ENCODE measurements at places on chromosomes 4 and X.

DNA sequence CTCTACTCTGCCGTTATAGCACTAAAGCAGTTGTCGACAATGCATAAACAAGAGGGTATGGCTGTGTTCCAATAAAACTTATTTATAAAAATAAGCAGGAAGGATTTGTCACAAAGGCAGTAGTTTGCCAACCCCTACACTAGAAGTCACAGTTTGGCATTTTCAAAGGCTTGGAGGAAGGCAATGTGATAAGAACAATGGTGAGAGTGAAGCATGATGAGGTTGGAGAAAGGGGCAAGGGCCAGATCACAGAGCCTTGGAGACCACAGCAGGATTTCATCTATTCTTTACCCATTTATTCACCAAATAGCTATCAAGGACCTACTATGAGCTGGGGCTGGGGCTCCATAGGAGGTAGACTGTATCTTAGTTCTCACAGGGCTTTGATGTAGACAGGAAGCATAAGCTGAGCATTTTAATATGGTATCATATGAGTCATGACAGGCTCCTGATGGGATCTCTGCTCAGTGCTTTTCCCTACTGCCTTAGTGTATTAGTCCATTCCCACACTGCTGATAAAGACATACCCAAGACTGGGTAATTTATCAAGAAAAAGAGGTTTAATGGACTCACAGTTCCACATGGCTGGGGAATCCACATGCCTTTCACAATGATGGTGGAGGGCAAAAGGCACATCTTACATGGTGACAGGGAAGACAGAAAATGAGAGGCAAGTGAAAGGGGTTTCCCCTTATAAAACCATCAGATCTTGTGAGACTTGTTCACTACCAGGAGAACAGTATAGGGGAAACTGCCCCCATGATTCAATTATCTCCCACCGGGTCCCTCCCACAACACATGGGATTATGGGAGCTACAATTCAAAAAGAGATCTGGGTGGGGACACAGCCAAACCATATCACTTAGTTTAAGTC is 58.9 kb downstream of the PPM1K start:
- DNase-seq, result no peak

- DNase-seq, result no peak
These were observed 313.0 kb upstream of the SLC7A11 start for GRCh38 chr4:138555108-138555507.

DNA sequence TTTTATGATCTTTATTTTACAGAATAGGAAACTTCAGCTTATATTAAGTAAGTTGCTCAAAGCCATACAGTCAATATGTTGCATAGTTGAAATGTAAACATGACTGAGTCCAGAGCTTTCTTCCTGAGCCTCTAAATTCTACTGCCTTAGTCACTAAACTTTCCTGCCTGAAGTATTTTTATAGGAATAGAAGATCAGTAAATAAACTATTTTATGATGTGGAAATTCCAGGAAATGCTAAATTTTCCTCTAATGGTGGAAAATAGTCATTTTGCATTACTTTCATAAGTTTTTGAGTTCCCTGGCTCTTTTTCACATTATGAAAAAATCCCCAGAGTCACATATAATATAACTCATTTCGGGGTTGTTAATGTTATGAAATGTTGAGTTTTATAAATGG is 182.8 kb downstream of the BANK1 start:
- DNase-seq, result no peak

DNA sequence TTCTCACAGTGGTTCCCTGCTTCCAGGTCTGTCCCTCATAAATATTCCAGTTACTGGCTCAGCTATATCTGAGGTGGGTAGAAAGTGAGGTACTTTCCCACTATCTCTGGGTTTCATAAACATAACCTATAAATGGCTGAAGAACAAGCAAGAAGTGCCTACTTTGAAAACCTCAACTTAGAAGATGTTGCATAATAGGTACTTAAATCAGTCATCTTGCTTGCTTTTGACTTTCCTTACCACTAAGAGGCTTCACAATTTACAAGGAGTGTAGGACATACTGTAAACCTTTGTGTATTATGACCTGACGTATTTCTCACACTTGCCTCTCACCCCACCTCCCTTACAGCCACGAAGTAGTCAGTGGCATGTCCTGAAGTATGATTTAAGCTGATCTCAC is 145.9 kb downstream of the PCDH19 start:
- no peak for DNase-seq

DNA sequence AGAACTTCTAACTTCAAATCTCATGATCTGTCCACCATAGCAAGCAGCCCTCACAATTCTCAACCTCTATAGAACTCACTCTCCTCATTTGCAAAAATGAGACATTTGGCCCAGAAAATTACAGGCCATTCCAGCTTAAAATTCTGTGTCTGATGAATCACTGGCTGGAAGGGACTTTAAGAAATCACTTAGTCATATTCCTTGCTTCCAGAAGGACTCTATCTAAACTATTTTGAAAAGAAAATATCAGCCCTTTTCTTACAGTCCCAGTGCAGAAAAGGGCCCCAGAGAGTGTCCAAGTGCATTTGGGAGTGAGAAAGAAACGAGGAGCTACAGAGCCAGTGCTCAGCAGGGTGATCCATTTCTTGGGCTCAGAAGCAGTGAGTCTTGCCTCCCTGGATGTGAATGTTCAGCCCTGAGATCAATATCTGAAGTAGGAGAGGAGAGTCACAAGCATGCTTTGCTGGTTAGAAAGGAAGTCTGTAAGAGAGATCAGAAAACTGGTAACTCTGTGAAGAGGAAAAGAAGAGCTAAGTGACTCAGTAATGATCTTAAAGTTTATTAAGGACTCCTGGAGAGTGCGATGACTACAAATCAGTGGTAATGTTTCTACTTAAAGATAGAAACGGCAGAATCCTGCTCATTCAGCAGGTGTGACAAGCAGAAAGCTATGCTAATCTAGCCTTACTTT is 139.8 kb downstream of the PALLD start:
- no peak for DNase-seq

DNA sequence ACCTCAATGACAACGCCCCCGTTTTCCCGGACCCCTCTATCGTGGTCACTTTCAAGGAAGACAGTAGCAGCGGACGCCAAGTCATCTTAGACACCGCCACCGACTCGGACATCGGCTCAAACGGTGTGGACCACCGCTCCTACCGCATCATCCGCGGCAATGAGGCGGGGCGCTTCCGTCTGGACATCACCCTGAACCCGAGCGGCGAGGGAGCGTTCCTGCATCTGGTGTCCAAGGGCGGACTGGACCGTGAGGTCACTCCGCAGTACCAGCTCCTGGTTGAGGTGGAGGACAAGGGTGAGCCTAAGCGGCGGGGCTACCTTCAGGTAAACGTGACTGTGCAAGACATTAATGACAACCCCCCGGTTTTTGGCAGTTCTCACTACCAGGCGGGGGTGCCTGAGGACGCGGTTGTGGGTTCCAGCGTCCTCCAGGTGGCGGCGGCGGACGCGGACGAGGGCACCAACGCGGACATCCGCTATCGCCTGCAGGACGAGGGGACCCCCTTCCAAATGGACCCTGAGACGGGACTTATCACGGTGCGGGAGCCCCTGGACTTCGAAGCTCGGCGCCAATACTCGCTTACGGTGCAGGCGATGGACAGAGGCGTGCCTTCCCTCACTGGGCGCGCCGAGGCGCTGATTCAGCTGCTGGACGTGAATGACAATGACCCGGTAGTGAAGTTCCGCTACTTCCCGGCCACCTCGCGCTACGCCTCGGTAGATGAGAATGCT is 2.2 kb downstream of the FAT4 start:
- no peak for DNase-seq

DNA sequence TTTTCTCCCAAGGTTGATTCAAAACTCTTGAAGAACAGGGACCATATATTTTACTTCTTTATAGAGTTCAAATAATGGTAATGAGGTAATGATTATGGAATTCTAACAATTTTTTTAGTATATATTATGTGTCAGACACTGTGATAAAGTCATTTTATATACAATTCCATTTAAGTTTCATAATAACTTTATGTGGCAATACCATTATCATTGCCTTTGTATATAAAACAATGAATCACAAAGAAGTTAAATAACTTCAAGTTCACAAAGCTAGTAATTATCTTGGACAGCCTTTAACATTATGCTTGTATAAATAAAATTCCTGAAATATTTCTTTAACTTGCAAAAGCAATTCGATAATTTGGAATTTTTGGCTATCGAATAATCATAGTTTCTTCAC is 20.6 kb downstream of the MAGEC1 start:
- no peak for DNase-seq

- no peak for DNase-seq
These were observed 206.0 kb downstream of the DCTD start for GRCh38 chr4:182711211-182711610.

DNA sequence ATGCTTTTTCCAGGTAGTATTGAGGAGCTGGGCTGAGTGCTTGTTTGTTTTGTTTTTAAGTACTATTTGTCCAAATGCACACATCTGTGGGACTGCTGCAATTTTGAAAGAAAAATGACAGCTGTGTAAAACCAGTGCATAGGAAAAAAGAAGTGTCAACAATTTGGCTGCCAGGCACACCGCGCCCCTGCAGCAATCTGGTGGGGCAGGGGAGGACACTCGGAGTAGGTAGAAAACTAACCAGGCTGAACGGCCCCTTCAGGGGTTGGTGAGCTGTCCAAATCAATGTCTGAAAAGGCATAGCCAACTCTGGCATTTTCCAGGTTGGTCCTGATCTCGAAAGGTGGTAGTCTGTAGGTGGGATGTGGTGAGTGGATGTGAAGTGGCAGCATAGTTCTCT is 1.1 kb downstream of the LDOC1 start:
- DNase-seq, result no peak

DNA sequence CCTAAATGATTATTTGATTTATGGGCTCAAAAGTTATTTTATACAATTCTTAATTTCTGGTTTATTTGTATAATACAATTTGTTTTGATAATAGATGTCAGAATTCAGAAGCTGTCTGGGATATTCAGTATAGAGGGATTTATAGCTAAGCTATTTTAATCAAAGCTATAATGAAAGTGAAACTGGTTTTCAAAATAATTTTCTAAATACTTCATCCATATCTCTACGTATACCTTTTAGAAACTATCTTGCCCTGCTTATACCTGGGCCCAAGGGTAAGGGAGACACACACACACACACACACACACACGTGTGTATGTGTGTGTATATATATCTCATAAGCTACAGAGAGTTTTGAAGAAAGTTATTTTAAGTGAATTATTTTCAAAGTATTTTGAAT is 2.9 kb downstream of the TMEM131L start:
- no peak for DNase-seq

DNA sequence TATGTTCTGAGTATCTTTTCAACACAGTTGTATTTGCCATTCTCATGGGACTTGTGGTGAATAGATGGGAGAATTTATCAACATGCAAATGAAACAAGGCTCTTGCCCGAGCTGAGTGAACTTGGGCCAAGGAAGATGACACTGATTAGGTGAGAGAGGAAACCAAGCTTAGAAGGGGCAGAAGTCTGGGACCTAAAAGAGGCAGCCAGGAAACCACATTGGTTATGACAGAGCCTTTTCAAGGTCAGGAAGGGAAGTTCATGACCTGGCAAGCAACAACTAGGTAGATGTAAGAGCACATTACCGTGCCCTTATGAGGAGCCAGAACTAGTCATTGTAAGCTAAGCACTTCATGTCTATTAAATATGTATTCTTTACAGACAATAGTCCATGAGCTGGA is 590.3 kb downstream of the PACRGL start:
- peak; percentile 4 for DNase-seq

DNA sequence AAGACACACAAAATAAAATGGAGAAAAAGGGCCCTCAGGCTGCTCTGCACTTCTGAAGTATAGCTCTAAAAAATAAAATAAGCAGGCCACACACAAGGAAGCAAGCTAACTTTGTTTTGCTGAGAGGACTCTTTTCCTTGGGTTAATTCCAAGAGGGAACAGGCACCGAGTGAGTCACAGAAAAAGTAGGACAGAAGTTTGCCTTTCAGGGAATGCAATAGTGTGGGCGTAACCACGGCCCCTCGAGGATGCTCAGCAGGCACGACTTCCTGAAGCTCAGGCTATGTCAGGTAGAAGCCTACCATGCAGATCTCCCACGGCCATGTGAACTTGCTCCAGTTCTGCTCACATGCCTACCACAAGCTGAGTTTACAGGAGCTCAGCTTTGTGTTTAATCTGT is 22.1 kb downstream of the PPP1R2C start:
- no peak for DNase-seq

GRCh38 chr4:71147261-71147660 is 153.8 kb downstream of the DCK start:
- DNase-seq, result no peak

DNA sequence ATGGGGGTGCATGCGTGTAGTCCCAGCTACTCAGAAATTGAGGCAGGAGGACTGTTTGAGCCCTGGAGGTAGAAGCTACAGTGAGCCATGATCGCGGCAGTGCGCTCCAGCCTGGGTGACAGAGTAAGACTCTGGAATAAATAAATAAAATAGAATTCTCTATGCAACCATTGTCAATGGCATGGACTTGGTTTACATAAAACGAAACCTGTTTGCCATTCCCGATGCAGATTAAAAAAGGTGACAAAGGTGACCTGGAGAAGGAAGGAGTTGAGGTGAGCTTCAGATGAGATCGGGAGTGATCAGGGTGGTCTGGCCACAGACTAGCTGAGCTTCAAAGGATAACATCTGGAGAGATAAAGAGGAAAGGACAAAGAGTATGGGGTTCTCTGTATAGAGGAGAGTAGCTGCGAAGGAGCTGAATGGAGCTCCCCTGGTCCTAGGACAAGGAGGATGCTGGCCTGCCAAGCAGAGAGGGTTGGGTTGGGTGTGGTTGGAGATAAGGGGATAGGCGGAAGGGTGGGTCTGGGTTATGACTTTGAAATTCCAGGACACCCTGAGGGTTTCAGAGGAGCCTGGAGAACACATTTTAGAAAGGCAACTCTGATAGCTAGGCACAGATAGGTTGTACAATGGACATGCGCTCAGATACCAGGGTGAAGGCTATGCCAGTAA is 98.6 kb downstream of the RBM47 start:
- DNase-seq, result no peak

GRCh38 chr4:169566021-169566818 is 46.2 kb downstream of the NEK1 start:
- peak; percentile 67 for DNase-seq

GRCh38 chr4:185566972-185567371 is 31.7 kb upstream of the PDLIM3 start:
- DNase-seq, result no peak

- DNase-seq, result no peak
These were observed 1.3 kb downstream of the SMIM20 start for GRCh38 chr4:25915353-25915705.

DNA sequence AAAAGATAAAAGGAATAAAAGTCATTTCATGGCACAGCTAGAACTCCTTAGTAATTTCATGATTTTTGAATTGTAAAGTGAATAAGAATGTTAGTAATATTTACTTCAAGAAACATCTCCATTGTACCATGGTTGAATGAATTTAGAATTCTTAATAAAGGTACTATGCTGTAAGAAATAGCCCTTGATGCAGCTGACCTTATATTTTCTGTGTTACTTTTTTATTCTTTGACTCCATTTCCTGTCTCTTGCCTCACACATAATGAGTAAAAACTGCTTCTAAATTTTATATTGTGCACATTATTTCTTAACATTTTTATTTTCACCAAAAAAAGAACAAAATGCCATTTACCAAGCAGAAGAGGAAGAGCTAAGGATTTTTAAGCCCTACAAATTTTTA is 81.9 kb upstream of the PDHA2 start:
- no peak for DNase-seq

Data from KBM-7 (cell line).